ENCODE measurements at places on chromosomes 7 and 10. TPM values are rescaled to one million over a fixed set of nuclear protein-coding genes. Genes with fewer than 3 reads are reported as not detected.

GRCh38 chr7:122988333-122988732, 7.2 kb downstream of the TAS2R16 start:
- H3K4me3 ChIP-seq = no peak overlapping the region
- DNase-seq = no peak
- no peaks in the 10 kb centered on the region for H3K27me3 ChIP-seq

Gene GRID2IP
- total RNA-seq = 0.13 TPM

DNA sequence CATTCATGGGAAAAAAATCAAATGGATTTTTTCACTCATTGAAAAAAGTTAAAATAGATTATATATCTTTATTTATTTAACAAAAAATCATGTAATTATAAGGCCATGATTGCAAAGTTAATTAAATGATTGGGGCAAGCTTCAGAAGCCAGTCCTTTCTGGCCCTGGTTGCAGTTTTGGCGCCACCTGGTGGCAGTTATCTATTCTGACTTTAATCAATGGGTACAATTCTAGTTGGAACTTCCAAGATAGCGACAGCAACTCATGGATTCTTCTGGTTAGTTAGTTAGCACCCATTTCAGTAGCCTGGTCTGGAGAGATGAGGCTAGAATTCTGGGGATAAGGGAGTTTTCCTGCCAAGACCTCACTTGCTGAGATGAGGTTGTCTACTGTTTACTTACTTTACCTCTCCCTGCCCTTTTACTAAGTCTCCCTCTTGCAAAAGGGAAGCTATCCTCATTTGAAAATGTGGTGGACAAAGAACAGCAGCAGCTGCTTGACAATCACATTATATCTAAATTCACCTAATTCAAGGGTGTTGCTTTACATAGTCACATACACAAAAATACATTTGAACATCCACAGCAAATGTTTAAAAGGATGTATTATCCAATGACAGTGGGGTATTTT, 42.3 kb downstream of the NOC3L start:
- H3K4me1 ChIP-seq = no peaks in the 10 kb centered on the region
- H3K4me3 ChIP-seq = no peak overlapping the region
- H3K36me3 ChIP-seq = peaks cover 24% of the 10 kb centered on the region
- DNase-seq = peak; percentile 60

- no peak overlapping the region for H3K4me3 ChIP-seq
- H3K4me1 ChIP-seq = no peaks in the 10 kb centered on the region
- no peaks in the 10 kb centered on the region for H3K27me3 ChIP-seq
- H3K36me3 ChIP-seq = no peaks in the 10 kb centered on the region
These were observed 12.5 kb upstream of the KLHL7 start for GRCh38 chr7:23093111-23093510.

DNA sequence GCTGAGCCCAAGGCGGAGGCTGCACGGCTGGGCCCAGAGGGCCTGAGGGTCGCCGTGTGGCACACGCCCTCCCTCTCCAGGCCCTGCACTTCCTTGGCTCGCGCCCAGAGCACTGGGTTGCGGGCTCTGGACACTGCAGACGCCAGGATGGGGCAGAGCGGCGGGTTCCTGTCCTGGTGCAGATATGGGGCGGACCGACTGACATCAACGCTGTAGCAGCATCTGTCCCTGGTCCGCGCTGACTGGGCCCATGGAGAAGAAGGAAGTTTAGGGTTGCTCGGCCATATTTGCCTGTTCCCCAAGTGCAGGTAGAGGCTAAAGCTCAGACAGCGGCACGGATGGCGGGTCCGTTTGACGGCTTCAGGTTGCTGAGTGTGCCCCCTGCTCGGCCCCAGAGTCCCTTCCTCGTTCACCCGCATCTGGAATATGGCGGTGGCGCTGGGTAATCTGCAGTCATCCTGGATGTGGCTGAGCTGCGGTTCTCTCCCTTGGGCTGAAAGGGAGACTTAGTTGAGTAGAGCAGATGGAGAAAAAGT, 116.1 kb downstream of the OR13A1 start:
- H3K4me1 ChIP-seq = no peaks in the 10 kb centered on the region
- DNase-seq = no peak
- H3K4me3 ChIP-seq = no peak overlapping the region
- no peaks in the 10 kb centered on the region for H3K36me3 ChIP-seq
- H3K27ac ChIP-seq = no peak overlapping the region
